Parietal lobe (tissue), 2 donors: ENCODE measurements at places on chromosomes 1 and 21. TPM values are rescaled to one million over a fixed set of nuclear protein-coding genes. Genes with fewer than 3 reads are reported as not detected.

MYOG gene
- total RNA-seq = not detected

MARK1 gene
- 95.8 TPM for total RNA-seq

MSH4 gene
- total RNA-seq = 1.9 TPM

CSRP1 gene
- total RNA-seq = 15.0 TPM

LIPI gene
- total RNA-seq = not detected

ADORA3 gene
- total RNA-seq = 2.2 TPM

MANEAL gene
- 41.0 TPM for total RNA-seq

OR2T33 gene
- total RNA-seq = not detected

SPATA45 gene
- total RNA-seq = not detected

HEYL gene
- total RNA-seq = 0.63 TPM

C1orf226 gene
- 7.5 TPM for total RNA-seq

URB1 gene
- 22.8 TPM for total RNA-seq

SLC16A4 gene
- 4.7 TPM for total RNA-seq

TMCO4 gene
- 0.63 TPM for total RNA-seq

PADI3 gene
- not detected for total RNA-seq

SLC1A7 gene
- not detected for total RNA-seq

OLFML2B gene
- total RNA-seq = 1.6 TPM

AGPAT3 gene
- total RNA-seq = 40.4 TPM

PRMT6 gene
- 17.2 TPM for total RNA-seq

GJA8 gene
- not detected for total RNA-seq

ELF3 gene
- 0.31 TPM for total RNA-seq

ABCG1 gene
- total RNA-seq = 27.5 TPM

NHLH2 gene
- 1.9 TPM for total RNA-seq
